CD4-positive, alpha-beta T cell treated with Interleukin-6 at 100 ng/mL for 8 hours (primary cell): ENCODE measurements at places on chromosomes 6 and 20.

GRCh38 chr20:17712708-17713107 lies 12.9 kb downstream of the BANF2 start:
- DNase-seq, result no peak

- no peak for DNase-seq
Observed at GRCh38 chr20:55776176-55776575, 229.1 kb downstream of the CBLN4 start.

- DNase-seq, result no peak
Observed at GRCh38 chr6:18536591-18537055, 149.5 kb downstream of the RNF144B start.

- DNase-seq, result no peak
Observed at GRCh38 chr6:11908436-11909105, 103.5 kb upstream of the HIVEP1 start.

DNA sequence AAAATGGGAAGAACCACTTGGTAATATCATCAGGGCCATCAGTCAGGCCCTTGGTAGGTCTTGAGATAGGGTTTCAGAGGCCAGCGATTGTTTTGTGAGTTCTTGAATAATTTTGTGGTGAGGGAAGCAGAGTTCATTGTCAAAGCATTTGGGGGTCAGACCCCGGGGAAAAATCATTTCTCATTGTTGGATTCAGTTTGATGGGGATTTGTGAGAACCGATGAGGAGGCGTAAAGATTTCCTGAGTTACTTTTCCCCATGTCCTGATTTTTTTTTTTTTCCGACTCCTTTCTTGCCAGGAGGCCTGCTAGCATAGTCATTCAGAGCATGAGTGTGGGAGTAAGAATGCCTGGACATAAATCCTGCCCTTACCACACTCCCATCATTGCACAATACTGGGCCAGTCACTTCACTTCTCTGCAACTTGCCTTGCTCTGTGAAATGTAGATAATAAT lies 60.3 kb downstream of the TSHZ2 start:
- DNase-seq, result no peak

DNA sequence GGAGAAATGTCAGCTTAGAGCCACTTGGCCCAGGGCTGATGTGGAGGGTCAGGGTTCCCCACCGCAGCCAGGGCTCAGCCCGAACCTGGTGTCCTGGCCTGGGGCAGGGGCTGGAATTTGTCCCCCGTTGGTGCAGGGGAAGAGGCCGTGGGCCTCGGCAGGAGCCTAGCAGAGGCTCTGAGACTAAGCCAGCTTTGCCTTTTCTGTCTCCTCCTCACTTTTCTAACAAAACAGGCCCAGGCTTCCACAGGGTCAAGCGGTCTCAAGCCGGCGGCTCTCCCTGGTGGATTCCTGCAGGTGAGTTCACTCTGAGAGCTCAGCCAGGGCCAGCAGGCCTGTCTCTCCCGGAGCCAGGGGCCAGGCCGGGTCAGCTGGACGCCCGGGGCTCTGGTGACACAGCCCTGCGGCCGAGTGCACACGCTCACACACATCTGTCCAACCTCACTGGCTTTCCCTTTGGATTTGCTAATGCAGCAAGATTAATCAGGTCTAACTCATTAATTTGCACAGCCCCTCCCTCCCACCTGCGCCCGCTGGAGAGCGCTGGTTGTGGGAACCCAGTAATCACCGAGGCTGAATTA lies 2.9 kb upstream of the CHRNA4 start:
- DNase-seq, result no peak

GRCh38 chr6:166671434-166672081 lies 44.5 kb upstream of the RPS6KA2 start:
- no peak for DNase-seq

DNA sequence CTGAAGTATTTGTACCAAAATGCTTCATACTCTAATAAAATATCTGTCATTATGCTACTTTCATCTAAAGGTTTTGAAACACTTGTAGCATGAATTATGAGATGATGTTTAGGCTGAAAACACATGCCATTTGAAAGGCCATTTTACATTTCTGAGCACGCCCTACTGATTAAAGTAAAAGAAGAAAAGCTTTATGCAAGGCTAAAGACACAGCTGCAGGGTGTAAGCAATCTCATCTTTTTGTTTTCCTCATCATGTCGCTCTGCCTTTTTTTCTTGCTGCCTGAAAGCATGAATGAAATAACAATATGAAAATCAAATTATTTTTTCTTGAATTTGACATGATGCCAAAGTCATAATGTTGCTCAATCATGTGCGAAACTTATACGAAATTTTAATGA lies 148.6 kb upstream of the ARG1 start:
- DNase-seq, result no peak
